PC-3 (cell line): ENCODE measurements at places on chromosomes 7 and 10. TPM values are rescaled to one million over a fixed set of nuclear protein-coding genes. Genes with fewer than 3 reads are reported as not detected.

The FKBP9 gene
- 62.3 and 63.4 TPM in 2 replicates for total RNA-seq

The DRGX gene
- total RNA-seq = 0.12 and 0.33 TPM in 2 replicates

The CYP2C9 gene
- not detected in 2 replicates for total RNA-seq

The SOSTDC1 gene
- 0.22 and 0.63 TPM in 2 replicates for total RNA-seq

The TSPAN12 gene
- total RNA-seq = 7.2 and 8.3 TPM in 2 replicates

The TMEM229A gene
- not detected in 2 replicates for total RNA-seq

The KCNMA1 gene
- 143 and 193 TPM in 2 replicates for total RNA-seq

The PDGFA gene
- 16.1 and 18.4 TPM in 2 replicates for total RNA-seq

The OR2A25 gene
- not detected in 2 replicates for total RNA-seq

The LGI1 gene
- not detected in 2 replicates for total RNA-seq

The GPR37 gene
- total RNA-seq = 10.5 and 14.3 TPM in 2 replicates

The PIK3AP1 gene
- 3.7 and 4.7 TPM in 2 replicates for total RNA-seq

The DDC gene
- not detected in 2 replicates for total RNA-seq

The FGL2 gene
- total RNA-seq = not detected in 2 replicates

The ASB10 gene
- total RNA-seq = not detected in 2 replicates

The GGCT gene
- total RNA-seq = 64.1 and 67.6 TPM in 2 replicates

The MYL10 gene
- 0.69 TPM in 1 of 2 replicates, not detected in the other for total RNA-seq

The DNAH11 gene
- 1.6 and 5.2 TPM in 2 replicates for total RNA-seq
